ENCODE measurements at places on chromosomes 11 and 22.

DNA sequence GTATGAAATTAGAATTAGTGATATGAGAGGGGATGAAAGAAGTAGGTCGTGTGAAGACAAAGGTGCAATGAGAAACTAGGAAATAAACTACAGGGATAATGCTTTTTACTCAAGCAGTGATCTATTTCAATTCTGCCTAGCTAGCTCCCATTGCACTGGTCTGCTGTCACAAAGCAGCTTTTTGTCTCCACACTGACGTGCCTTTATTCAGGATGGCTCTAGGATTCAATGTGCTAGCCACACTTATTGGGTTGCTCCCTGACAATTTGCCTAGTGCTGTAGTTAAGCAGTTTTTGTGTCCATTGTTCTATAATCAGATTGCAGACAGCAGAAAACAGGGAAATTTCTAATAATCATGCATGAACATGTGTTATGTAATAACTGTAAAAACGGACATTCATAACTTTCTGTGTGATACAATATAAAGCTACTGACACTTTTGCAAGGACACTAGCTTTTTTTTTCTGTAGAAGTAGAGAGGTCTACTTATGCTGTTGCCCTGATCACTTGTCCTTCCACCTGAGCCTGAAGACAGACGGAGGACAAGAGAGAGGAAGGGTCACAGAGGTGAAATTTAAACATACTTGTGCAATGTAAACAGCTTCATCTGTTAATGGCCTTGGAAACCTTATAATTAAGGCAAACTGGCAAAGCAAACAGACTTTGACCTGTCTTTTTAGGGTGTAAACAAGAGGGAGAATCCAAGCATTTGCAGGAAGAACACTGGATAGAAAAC, 269.6 kb downstream of the LRRC4C start:
- DNase-seq: no peak

DNA sequence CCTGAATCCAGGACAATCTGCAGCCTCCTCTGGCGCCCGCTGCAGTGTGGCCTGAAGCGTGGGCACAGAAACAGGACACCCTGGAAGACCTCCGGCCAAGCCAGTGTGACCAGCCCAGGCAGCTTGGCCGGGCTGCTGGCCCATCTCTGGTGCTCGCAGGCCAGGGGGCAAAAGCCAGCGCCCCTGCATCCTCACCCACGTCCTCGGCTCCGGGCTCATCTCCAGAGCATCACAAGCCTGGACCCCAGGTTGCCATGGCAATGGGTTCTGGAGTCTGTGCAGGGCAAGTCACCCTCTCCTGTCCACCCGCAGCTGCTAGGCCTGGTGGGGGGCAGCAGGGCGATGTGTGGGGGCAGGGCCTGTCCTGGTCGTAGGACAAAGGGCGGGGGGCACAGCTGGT, 9.3 kb upstream of the PDGFB start:
- DNase-seq: no peak

- DNase-seq: no peak
Observed at GRCh38 chr11:3942160-3942955, 86.9 kb downstream of the STIM1 start.

GRCh38 chr22:39743935-39744334, 149.6 kb downstream of the ENTHD1 start:
- no peak for DNase-seq

DNA sequence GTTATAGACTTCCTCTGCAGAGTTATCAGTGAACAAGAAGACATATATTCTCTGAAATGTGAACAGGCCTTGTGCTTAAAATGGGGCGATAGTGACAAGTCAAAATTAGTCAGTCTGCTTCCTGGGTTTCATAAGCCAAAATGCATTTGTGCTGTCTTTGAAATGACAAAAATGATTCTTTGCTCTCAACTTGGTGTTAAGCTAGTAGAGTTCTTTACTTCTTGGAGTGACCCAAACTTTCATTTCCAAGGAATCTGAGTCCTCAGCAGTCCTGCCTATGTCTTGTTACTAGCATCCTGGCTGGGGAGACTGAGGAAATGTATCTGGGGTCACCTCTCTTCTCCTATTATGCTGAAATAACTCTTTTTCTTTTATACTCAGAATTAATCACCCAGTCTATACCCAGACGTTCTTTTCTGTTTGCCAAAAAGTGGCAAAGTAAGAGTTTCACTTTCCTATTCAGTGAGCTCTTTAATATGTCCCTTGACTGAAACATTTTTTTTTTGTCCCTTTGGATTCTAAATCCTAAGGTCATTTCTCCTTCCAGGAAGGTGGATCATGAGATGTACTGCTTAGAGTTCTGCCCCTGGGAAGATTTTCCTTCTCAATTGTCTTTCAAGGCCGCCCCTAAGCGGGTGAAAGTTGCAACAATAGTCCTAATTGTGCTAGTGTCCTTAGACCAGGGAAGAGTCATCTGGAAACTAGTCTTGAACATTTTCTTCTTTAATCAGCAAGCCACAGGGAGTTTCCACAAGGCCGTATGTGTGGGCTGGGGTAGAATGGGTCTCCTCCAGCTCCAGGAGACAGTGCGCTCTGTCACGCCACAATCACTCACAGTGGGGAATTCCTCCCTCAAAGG, 53.0 kb upstream of the RDX start:
- DNase-seq: no peak

Data from AG09319 (cell line).